Dermis microvascular lymphatic vessel endothelial cell (primary cell): ENCODE measurements at places on chromosomes 4 and X. TPM values are rescaled to one million over a fixed set of nuclear protein-coding genes. Genes with fewer than 3 reads are reported as not detected.

DNA sequence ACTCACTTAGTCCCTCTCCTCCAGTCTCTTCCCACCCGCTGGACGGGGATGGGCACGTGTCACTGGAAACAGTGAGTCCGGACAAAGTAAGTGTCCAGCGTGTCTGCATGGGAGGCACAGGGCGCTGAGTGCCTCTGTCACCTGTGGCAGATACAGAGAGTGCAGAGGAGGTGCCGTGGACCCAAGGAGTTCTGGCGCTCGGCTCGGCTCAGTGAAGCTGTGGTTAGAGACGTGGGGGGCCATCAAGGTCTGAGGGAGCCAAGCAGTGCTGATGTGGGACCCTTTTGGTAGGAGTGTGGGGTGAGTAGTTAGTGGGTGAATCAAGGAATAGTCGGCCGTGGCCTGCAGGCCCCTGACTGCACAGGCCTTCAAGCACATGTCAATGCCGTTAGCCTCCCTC, 40.1 kb upstream of the MSANTD1 start:
- DNase-seq: no peak

The PPEF2 gene
- under 0.01 TPM in 1 of 2 replicates, not detected in the other for total RNA-seq

The PRAF2 gene
- 2.8 and 5.4 TPM in 2 replicates for total RNA-seq

- DNase-seq: no peak
These were observed 192.8 kb downstream of the DCTD start for GRCh38 chr4:182724414-182724813.

The GABRG1 gene
- not detected in 2 replicates for total RNA-seq

DNA sequence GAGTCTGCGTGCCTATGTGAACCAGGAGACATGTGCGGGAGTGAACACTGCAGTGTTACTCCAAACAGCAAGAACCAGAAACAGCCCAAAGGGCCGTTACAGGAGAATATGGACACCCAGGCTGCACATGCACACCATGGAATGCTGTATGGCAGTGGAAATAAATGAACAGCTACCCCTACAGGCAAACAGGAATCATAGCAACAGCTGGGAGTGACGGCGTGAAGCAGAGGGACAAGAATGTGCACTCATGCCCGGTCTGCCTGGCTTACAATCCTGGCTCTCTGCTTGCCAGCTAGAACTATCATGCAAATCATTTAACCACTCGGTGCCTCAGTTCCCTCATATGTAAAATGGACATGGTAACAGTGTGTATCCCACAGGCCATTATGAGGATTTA, 16.6 kb downstream of the GPKOW start:
- peak; percentile 42 for DNase-seq

The SYNPO2 gene
- total RNA-seq: under 0.01 TPM in 2 replicates

The ALG13 gene
- 29.8 and 44.9 TPM in 2 replicates for total RNA-seq

DNA sequence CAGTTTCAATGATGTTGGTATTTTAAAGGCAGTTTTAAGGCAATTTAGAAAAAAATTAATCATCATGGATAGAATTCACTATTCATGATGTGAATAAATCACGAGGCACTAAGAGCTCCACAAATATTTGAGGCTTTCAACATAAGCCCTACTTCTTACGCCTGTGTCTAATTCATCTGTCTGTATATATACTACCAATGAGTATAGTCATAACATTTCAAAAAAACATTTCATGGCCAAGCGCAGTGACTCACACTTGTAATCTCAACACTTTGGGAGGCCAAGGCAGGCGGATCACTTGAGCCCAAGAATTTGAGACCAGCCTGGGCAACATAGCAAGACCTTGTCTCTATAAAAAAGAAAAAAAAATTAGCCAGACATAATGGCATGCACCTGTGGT, 56.5 kb downstream of the FBXL5 start:
- no peak for DNase-seq

The SRPX2 gene
- total RNA-seq: 1.9 and 4.0 TPM in 2 replicates

DNA sequence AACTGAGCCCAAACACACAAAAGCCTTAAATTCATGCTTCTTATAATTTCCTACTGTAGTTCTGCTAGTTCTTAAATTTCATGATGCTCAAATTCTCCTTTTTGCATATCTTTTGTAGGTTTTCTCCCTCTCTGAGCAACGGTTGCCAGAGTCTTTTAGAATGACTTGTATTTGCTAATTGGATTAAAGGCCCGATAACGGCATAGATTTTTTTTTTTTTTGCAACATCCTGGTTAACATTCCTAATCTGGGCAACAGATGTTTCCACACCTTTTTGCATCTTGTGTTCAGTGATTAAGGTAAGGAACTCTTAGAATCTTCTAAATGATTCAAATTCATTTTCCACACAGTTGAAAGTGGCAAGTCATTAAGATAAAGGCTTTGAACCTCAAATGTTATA, 66.3 kb upstream of the ADGRG2 start:
- no peak for DNase-seq

The MAGEA2 gene
- total RNA-seq: not detected in 2 replicates

- no peak for DNase-seq
These were observed 533.5 kb downstream of the CCSER1 start for GRCh38 chr4:90660672-90661071.

The ZBTB49 gene
- 1.8 and 2.4 TPM in 2 replicates for total RNA-seq

DNA sequence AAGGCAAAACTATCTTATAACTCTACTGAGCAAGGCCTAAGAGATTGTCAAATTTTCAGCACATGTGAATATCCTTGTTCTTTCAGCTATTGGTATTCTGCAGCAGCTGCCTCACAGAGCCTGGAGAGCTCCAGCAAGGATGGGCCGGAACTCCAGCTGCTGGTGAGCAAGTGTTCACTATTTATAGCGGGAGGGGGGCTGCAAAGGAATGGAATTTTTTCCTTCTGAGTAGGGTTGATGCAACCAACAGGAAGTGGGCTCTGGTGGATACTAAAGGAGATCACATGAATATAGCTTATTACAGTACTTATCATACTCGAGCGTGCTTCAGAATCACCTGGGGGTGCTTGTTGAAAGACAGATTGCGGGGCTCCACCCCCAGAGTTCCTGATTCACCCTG, 20.2 kb upstream of the SETD7 start:
- no peak for DNase-seq

DNA sequence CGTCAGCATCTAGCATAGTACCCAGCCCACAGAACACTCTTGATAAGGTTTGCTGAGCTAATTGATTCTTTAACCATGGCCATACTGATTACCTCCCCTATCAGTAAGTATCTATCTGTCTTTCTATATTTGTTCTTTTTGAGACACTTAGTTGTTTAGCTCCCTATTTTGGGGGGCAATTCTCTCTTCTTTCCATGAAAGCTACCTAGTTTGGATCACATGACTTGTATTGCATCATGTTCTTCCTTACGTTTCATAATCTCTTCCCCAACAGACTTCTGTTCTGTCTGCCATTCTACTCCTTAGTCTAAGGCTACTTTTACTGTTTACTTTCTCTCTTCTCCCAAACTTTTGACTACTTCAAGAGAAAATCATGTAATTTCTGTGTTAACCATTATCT, 39.0 kb downstream of the TBC1D19 start:
- no peak for DNase-seq

DNA sequence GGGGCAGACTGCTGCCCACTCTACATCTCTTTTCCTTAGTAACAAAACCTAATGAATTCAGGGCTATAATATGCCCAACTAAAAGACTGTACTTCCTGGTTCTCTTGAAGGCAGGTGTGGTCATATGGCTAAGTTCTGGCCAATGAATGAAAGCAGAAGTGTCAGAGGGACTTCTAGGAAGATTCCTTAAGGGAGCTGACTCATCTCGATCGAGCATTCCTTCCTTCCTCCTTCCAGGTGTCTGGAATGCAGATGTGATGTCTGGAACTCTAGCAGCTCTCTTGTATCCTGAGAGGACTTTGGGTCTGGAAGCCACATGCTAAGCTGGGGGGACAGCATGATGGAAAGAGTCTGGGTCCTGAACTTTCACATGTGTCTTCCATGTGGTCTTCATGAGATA, 116.2 kb upstream of the STX18 start:
- DNase-seq: no peak

DNA sequence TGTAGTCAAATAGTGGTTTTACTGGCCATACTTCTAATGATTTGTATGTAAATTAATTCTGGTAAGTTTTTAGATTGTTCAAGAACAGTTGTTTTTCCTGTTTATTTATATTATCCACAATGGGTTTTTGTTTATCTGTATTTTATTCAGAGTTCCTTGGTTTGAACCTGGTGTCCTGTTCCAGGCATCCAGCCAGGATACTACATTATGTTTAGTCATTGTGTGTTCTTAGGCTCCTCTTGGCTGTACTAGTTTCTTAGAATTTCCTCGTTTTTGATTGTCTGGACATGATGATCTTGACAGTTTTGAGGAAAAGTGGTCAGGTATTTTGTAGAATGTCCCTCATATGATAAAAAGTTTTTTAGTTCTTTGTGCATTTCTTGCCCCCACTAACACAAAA, 7.8 kb downstream of the TIGD2 start:
- DNase-seq: no peak

The PF4V1 gene
- total RNA-seq: not detected in 2 replicates

The CYSLTR1 gene
- total RNA-seq: under 0.01 TPM in 2 replicates

- DNase-seq: no peak
These were observed 329.1 kb downstream of the FBXW7 start for GRCh38 chr4:152206646-152207377.

The NPNT gene
- under 0.01 and 0.13 TPM in 2 replicates for total RNA-seq

The TMPRSS11A gene
- not detected in 2 replicates for total RNA-seq

DNA sequence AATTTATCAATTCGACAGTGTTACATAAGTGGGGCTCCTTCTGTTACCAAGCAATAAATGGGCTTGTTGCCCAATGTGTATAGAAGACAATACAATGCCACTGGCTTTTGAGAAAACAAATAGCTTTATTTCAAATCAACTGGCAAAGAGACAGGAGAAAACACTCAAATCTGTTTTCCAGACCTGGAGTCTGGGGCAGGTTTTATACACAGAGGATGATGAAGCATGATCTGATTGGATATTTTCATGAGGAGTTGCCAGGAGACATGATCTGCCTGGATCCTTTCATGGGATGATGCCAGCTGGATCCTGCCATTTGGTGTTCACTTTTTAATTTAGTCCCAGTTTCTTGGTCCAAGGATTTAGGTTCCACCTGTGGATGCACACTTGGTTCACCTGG, 287.9 kb downstream of the CXXC4 start:
- no peak for DNase-seq

GRCh38 chr4:52566136-52567031, 92.7 kb downstream of the USP46 start:
- no peak for DNase-seq

The VEGFC gene
- 0.76 and 0.77 TPM in 2 replicates for total RNA-seq

GRCh38 chrX:138484451-138484850, 227.1 kb downstream of the FGF13 start:
- no peak for DNase-seq

GRCh38 chr4:87069037-87069742, 134.4 kb downstream of the AFF1 start:
- DNase-seq: no peak

DNA sequence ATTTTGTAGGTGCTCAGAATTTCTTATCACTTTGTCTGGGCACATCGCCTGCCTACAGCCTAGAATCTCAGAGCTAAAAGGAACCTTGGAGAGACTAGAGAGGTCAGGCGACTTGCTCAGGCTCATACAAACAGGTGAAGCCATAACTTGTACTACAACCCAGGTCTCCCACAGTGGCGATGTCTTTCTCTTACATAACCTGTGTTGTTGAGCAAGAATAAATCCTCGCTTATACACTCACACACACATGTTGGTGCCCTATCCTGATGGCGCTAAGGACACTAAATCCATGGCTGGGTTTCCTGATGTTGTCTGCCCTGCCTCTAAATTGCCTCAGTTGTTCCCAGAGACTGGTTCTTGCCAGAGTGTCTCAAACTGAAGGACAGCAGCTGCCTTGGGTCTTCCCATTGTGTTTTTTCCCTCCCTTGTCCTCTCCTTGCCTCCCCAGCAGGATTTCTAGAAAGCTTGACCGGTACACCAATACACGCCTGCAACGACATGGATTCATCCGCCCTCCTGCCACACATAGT, 1.6 kb downstream of the TSC22D3 start:
- no peak for DNase-seq

GRCh38 chr4:150252306-150252705, 174.1 kb downstream of the DCLK2 start:
- DNase-seq: no peak

DNA sequence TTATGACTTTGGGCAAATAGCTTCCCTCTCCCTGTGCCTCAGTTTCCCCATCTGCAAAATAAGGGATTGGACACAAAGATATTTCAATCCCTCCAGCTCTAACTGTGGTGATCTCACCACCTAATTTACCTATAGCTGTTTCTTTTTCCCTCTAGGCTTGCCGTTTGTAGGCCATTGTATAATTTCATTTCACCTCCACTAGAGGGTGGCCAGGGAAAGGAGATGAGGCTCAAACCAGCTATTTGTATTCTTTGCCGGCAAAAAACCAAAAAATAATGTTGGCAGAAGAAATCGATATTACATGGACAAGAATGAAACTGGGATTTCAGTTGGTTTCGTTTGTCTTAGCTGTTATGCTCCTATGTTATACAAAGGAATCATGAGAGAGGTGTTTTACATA, 36.1 kb upstream of the DOCK11 start:
- peak; percentile 21 for DNase-seq

GRCh38 chrX:53171356-53171755, 53.7 kb downstream of the KDM5C start:
- no peak for DNase-seq

- peak; percentile 24 for DNase-seq
These were observed 4.7 kb upstream of the S100P start for GRCh38 chr4:6688879-6689505.

DNA sequence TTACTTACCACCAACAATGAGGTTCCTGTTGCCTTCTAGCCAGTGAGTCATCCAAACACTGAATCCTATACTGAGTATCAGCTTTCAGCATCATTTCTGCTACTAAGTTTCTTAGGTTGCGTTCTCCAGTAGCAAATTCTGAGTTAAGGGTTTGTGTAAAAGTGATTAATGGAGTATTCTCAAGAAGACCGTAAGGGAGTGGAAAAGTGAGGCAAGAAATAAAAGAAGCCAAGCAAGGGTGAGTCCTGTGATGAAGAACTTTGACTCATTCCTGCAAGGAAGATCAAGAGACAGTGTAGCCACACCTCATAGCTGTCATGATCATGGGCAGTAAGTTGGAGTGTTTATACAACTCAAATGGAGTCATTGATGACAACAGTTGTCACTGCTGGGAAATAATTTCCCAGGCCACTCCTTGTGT, 446.2 kb downstream of the RAPGEF2 start:
- no peak for DNase-seq

DNA sequence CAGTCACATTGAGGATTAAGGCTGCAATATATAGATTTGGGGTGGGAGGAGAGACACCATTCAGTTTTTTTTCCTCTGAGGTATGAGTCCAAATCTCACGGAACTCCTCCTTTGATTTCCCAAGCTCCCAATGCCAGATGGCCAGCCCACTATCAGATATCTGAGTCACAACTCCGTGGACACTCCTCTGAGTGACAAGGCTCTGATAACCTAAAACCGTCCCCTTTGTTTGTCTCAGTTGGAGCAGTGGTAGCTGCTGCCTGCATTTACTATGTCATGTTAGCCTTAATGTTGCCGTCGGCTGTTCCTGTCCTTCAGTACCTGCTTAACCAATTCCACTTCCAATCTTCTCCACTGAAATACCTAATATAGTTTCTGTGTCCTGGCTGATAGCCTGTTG, 107.3 kb downstream of the DTHD1 start:
- DNase-seq: no peak
